Activated T-cell treated with anti-CD3 and anti-CD28 coated beads, Interleukin-2, amount 50 U/mL, for 24 hours (primary cell): ENCODE measurements at places on chromosomes 16 and 17.

DNA sequence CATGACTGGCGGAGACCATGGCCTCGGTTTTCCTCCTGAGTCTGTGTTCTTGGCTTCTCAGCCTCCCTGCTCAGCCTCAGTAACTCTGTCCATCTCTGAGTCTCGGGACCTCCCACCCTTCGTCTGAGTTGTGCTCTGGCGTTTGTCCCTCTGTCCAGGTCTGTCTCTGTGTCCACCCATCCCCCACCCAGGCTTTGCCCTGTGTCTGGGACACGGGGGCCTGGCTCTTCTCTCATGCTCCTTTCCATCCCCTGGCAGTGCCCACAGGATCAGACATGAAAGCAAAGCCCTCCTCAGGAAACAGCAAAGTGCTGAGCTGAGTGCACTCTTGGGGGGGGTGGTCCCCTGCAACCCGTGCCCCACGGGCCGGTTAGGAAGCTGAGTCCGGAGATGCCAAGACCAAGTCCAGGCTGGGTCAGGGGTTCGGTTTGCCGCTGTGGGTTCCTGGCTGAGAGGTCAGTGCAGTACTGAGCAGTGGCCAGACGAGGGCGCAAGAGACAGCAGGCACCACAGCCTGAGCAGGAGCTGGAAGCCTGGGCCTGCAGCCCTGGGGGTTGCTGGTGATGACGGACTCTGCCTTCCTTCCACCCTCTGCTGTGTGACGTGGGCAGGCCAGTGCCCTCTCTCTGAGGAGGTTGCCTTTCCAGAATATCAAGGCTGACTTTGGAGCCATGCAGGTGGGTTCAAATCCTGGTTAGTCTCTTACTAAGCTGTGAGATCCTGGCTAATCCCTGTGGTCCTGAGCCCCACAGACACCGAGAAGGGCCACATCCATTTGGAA lies 2.5 kb downstream of the P2RX1 start:
- DNase-seq, result peak; percentile 89

- DNase-seq, result no peak
These were observed 31.3 kb upstream of the NKD1 start for GRCh38 chr16:50516890-50517289.

GRCh38 chr16:66365651-66366050 lies 840 bp upstream of the CDH5 start:
- DNase-seq, result no peak

DNA sequence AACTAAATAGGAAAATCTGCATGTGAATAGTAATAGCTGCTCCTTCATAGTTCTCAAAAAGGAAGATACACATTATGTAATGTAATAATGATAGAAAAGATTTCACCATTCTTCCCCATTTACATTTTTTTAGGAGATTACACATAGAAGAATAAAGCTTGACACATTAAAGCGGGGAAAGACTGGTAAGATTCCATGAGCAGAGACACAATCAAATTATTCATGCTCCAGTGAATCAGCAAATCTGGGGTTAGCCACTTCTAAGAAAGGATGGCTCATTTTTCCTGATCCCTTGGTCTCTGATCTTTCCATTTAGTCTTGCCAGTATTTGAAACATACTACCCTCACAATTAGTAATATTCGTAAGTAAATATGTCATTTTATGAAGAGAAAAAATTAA lies 81.9 kb downstream of the CA4 start:
- no peak for DNase-seq

DNA sequence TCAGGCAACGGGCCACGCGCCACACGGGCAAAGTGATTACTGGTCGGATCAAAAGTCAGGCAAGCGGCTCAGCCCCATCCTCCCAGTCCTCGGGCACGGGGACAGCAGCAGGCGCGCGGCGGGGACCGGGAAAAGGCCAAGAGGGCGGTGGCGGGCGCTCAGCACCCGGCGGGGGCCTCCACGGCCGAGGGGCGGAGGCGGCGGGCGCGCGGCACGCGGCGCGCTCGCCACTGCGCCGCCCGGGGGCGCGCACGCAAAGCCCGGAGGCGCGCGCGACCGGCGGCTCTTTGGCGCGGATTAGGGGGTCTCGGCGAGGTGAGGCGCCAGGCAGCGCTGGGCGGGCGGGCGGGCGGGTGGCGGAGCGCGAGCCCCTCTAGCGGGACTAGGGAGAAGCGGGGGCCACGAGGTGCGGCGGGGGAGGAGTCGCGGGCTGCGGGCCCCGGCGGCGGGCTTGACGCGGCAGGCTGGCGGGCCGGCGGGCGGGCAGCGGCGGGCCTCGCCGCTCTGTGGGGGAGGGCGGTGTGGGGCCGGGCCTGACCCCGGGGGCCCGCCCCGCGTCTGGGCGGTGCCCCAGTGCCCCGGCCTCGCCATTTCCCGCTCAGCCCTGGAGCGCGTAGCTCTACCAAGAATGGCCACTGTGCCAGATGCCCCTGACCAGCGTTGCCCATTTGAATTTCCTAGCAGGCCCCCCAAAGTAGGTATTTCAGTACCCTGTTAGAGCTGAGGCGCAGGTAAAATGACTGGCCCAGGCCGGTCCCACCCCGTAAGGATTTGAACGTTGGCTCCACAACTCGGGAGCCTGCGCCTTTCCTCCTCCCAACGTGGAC lies at the start of the genes ACACA and TADA2A:
TSS of gene ACACA (minus strand) at position 202 of the 827 bp plus-strand sequence. CDS start 537 bp downstream, outside the sequence.
TSS of gene TADA2A (plus strand) at position 252 of the 827 bp plus-strand sequence. CDS start 4,480 bp downstream, outside the sequence.
- DNase-seq, result peak; percentile 88

DNA sequence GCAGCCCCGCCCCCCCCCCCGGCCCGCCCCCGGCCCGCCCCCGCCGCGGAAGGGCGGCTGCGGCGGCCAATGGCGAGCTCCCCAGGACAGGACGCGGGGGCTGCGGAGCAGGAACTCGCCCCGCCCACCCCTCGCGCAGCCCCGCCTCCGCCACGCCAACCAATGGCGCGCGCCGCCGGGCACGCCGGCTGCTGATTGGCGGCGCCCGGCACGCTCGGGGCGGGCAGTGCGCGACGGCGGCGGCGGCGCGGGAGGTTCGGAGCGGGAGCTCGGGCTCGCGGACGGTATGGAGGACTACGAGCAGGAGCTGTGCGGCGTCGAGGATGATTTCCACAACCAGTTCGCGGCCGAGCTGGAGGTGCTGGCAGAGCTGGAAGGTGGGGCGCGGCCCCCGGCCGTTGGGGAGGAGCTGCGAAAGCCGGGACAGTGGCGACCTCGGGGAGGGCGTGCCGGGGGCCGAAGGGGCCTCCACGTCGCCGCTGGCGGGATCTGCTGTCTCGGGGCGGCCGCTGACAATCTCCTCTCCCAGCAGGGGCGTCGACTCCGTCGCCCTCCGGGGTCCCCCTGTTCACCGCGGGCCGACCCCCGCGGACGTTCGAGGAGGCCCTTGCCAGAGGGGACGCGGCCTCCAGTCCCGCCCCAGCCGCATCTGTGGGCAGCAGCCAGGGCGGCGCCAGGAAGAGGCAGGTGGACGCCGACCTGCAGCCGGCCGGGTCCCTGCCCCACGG lies at the start of gene CHTF18:
TSS of gene CHTF18 (plus strand) at position 222 of the 728 bp plus-strand sequence. CDS start at position 287, 65 bp downstream.
- DNase-seq, result peak; percentile 96

DNA sequence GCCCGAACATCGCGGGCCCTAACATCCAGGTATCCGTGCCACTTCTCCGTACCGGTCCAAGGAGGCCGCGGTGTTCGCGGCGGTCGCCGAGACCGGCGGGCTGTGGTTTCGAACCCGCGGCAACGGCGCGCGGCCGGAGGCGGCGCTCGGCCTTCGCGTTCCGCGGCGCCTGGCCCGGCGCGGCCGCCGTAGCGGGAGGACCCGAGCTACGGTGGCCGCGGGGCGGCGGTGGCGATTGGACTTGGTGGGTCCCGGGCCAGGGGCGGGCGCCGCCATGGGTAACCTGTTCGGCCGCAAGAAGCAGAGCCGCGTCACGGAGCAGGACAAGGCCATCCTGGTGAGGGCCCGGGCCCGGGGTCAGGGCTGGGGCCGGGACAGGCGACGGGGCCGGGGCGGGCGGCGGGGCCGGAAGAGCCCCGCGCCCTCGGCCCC lies at the start of gene CHMP6:
TSS of gene CHMP6 (plus strand) at position 197 of the 432 bp plus-strand sequence. CDS start at position 275, 78 bp downstream.
- DNase-seq, result peak; percentile 87

DNA sequence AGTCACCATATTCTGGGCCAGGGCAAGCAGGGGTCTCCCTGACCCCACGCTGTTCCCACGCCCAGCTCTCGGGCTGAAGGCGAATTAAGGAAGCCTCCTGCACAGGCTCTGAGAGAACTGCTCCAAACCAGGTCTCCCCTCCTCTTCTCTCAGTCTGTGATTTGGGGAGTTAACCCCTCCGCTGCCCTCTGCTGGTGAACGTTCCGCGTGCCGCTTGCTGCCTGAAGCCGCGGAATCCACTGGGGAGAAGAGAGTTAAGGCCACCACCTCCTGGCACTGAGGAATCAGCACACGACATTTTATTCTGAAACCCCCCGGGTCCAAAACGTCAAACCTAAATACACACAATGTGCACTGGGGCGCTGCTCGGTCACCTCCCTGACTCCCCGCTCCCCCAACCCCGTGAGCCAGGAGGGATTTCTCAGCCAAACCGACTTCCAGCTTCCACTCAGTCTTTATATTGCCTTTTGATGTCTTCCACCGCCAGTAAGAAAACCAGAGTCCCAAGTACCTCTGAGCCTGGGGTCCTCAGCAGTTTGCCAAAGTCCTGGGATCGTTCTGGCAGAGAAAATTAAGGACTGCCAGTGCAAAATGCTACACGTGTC lies 54.4 kb upstream of the RCVRN start:
- DNase-seq, result peak; percentile 48

- DNase-seq, result no peak
These were observed 18.8 kb downstream of the CDC42EP4 start for GRCh38 chr17:73293031-73293430.

- DNase-seq, result no peak
These were observed 27.1 kb upstream of the SOX9 start for GRCh38 chr17:72093707-72094106.
